Mesothelial cell of epicardium (in vitro differentiated cells): ENCODE measurements at places on chromosomes 2 and 18.
A peak's percentile ranks its signal among the peaks of the same experiment; 100 is the strongest.

DNA sequence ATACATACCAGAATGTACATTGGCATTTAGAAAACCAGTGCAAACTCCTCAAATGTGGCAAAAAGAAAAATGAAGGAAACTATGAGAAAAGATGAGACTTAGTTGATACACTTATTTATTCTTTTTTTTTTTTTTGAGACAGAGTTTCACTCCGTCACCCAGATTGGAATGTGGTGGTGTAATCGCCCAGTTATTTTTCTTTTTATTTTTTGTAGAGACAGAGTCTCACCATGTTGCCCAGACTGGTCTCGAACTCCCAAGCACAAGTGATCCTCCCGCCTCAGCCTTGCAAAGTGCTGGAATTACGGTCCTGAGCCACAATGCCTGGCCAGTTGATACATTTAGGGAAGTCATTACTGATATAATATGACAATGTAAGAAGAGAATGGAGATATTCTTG, 274.2 kb upstream of the LRATD1 start:
- peaks cover 3% of the 10 kb centered on the region for H3K4me1 ChIP-seq
- H3K27ac ChIP-seq: peak overlapping the region; percentile 74
- H3K36me3 ChIP-seq: no peaks in the 10 kb centered on the region

- no peak overlapping the region for H3K4me3 ChIP-seq
- no peak for DNase-seq
- H3K27ac ChIP-seq: no peak overlapping the region
- H3K27me3 ChIP-seq: peaks cover 95% of the 10 kb centered on the region
- H3K4me1 ChIP-seq: peaks cover 7% of the 10 kb centered on the region
Measured at GRCh38 chr2:219003267-219003634, 10.0 kb upstream of the CRYBA2 start.

DNA sequence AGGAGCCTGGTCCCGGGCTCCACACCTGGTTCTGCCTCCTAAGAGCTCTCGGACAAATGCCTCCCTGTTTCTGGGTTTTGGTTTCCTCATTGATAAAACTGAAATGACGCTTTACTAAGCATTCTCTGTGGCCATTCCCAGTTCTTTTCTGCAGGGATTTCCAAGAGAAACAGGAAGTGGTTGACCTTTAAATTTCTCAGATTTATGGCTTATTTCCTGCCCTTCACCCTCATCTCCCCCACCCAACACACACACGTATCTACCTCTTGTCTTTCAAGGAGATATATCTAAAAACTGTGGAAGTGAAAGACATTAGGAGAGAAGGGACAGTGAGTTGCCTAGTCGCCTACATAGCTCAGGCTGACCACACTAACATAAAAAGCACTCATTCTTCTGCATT, 53.0 kb downstream of the PIEZO2 start:
- peaks cover 27% of the 10 kb centered on the region for H3K4me1 ChIP-seq
- H3K27ac ChIP-seq: no peak overlapping the region
- no peaks in the 10 kb centered on the region for H3K36me3 ChIP-seq
- no peak overlapping the region for H3K4me3 ChIP-seq
- no peaks in the 10 kb centered on the region for H3K27me3 ChIP-seq

GRCh38 chr2:8998418-8999101, 4.9 kb downstream of the MBOAT2 start:
- no peaks in the 10 kb centered on the region for H3K27me3 ChIP-seq
- DNase-seq: no peak
- no peaks in the 10 kb centered on the region for H3K36me3 ChIP-seq
- no peak overlapping the region for H3K27ac ChIP-seq
- peaks cover 49% of the 10 kb centered on the region for H3K4me1 ChIP-seq

- H3K4me3 ChIP-seq: no peak overlapping the region
- peaks cover 15% of the 10 kb centered on the region for H3K36me3 ChIP-seq
- no peaks in the 10 kb centered on the region for H3K27me3 ChIP-seq
Measured at GRCh38 chr2:47438106-47438505, 35.1 kb downstream of the MSH2 start.

- no peaks in the 10 kb centered on the region for H3K27me3 ChIP-seq
- no peak overlapping the region for H3K4me3 ChIP-seq
- DNase-seq: no peak
Measured at GRCh38 chr2:174138161-174138560, 110.2 kb downstream of the OLA1 start.

DNA sequence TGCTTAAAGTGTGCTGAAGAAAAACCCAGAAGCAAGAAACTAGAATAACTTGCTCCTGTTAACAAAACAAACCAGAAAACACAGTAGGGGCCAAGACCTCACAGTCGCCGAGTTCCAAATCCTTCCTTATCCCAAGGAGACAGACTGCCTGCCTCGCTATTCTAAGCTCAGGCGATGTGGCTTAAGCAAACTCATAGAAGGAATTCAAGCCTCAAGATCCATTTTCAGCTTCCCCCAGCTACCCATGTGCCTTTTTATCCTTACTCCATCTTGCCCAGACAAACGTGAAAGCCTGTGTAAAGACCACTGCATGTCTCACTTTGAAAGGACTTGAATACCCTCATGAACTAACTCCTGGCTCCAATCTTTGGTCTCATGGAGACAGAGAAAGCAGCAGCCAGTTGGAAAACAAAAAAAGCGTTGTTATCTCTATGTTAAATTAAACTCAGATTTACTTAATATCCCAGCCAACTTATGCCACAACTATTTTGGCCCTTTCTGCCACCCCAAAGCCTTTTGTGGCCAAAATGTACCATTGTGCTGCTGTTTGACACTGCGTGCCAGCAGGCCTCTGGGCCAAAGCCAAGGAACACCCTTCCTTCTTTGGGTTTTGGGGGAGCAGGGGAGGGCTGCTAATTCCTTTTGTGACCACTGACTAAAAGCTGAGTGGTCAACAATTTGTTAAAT, 123.2 kb upstream of the FZD5 start:
- H3K27ac ChIP-seq: no peak overlapping the region
- H3K4me3 ChIP-seq: no peak overlapping the region
- H3K4me1 ChIP-seq: peaks cover 6% of the 10 kb centered on the region
- no peaks in the 10 kb centered on the region for H3K36me3 ChIP-seq
- no peaks in the 10 kb centered on the region for H3K27me3 ChIP-seq

- no peak overlapping the region for H3K4me3 ChIP-seq
- no peak overlapping the region for H3K27ac ChIP-seq
- no peaks in the 10 kb centered on the region for H3K36me3 ChIP-seq
- DNase-seq: no peak
Measured at GRCh38 chr2:209431701-209432100, 7.9 kb downstream of the MAP2 start.

GRCh38 chr2:238912228-238912915, 64.5 kb downstream of the TWIST2 start:
- peaks cover 5% of the 10 kb centered on the region for H3K27me3 ChIP-seq
- H3K27ac ChIP-seq: no peak overlapping the region
- H3K4me1 ChIP-seq: peaks cover 2% of the 10 kb centered on the region
- no peaks in the 10 kb centered on the region for H3K36me3 ChIP-seq
- no peak for DNase-seq
- no peak overlapping the region for H3K4me3 ChIP-seq

GRCh38 chr2:230723363-230723762, 10.7 kb downstream of the CAB39 start:
- peaks cover 2% of the 10 kb centered on the region for H3K4me1 ChIP-seq
- DNase-seq: no peak
- peaks cover 6% of the 10 kb centered on the region for H3K36me3 ChIP-seq
- no peak overlapping the region for H3K27ac ChIP-seq
- H3K4me3 ChIP-seq: no peak overlapping the region
- H3K27me3 ChIP-seq: no peaks in the 10 kb centered on the region

DNA sequence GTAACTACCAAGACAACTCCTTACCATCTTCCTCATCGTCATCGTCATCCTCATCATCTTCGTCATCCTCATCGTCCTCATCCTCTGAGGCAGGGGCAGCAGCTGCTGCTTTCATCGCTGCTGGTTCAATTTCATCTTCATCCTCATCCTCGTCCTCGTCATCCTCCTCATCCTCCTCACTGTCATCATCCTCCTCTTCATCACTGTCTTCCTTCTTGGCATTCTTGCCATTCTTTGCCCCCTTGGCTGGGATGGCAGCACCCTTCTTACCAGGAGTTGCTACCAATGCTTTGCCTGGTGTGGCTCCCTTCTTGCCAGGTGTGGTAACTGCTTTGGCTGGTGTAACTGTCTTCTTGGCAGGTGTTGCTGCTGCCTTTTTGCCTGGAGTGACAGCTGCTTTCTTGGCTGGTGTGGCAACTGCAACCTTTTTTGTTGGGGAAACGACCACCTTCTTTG, 2.7 kb downstream of the NCL start:
- H3K36me3 ChIP-seq: peaks cover 51% of the 10 kb centered on the region
- no peak for DNase-seq
- H3K27ac ChIP-seq: peak overlapping the region; percentile 81
- H3K27me3 ChIP-seq: no peaks in the 10 kb centered on the region
- H3K4me1 ChIP-seq: peaks cover 34% of the 10 kb centered on the region

GRCh38 chr18:2714140-2714539, 58.6 kb downstream of the SMCHD1 start:
- no peak overlapping the region for H3K27ac ChIP-seq
- peaks cover 61% of the 10 kb centered on the region for H3K36me3 ChIP-seq
- H3K4me1 ChIP-seq: no peaks in the 10 kb centered on the region

GRCh38 chr2:182740701-182741100, 24.6 kb downstream of the DNAJC10 start:
- peaks cover 39% of the 10 kb centered on the region for H3K36me3 ChIP-seq
- no peak overlapping the region for H3K27ac ChIP-seq
- no peak for DNase-seq
- H3K4me1 ChIP-seq: peaks cover 3% of the 10 kb centered on the region
- H3K4me3 ChIP-seq: no peak overlapping the region

GRCh38 chr2:235937087-235937486, 231.1 kb downstream of the GBX2 start:
- no peaks in the 10 kb centered on the region for H3K27me3 ChIP-seq
- H3K27ac ChIP-seq: no peak overlapping the region
- peaks cover 41% of the 10 kb centered on the region for H3K36me3 ChIP-seq
- no peak overlapping the region for H3K4me3 ChIP-seq
- peaks cover 31% of the 10 kb centered on the region for H3K4me1 ChIP-seq
